ENCODE measurements at places on chromosomes 11 and 22. TPM values are rescaled to one million over a fixed set of nuclear protein-coding genes. Genes with fewer than 3 reads are reported as not detected.

DNA sequence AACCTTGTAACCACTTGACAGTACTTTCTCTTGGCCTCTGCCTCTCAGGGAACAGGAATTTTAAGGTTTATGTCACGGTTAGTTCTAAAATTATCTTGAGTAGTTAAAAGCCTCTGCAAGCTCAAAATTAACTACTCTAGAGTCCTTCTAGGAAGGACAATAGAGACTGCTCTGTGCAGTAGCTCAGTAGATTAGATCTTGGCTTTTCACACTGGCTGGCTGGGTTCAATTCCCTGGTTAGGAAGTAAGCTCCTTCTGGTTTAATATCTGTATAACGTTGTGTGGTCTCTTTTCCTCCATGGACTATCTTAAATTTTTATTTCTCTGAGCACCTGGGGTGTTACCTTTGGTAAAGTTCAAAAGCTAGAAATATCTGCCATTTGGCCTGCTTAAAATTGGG is 109.2 kb downstream of the AASDHPPT start:
- DNase-seq, result no peak

OR5A1 gene
- total RNA-seq, result not detected

GRCh38 chr11:12581416-12581815 is 92.8 kb upstream of the TEAD1 start:
- no peak for DNase-seq

SMC1B gene
- total RNA-seq, result not detected

HTR3A gene
- not detected for total RNA-seq

MOV10L1 gene
- 2.9 TPM for total RNA-seq

PPFIBP2 gene
- total RNA-seq, result 3.5 TPM

Measured in H4 (cell line).